IMR-90 (cell line): ENCODE measurements at places on chromosomes 2 and 18.

DNA sequence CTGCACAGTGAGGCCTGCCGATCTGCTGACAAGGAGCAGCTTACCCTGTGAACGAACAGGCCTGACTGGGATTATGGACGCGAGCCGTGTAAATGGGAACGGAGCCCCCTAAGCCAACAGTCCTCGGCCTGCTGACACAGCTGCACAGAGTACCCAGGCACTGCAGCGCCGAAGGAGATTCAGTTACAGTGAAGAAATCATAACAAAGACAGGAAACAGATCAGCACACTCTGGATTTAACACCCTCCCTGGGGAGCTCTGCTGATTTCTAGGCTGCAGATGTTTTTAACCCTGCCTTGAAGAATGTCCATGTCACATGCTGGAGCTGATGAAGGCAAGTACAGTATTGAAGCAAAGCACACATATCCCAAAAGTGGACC, 43.4 kb downstream of the COLEC12 start:
- peak; percentile 70 for DNase-seq

DNA sequence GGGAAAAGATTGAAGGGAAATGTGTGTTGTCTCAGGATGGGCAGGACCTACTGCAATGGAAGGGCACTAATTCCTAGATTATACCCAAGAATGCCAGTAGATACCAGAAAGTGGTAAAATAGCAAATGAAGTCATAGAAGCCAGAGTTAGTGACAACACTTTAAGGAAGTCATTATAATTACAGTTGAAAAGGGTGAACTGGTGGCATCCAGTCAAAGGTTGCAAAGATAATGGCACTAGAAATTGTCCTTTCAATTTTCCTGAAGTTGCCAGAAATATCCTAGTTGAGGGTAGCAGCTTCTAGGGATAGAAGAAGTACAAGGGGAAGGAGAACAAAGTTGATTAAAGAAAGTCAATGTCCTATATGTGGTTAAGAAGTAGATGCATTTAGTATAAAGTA, 68.8 kb upstream of the GLS start:
- DNase-seq, result no peak

DNA sequence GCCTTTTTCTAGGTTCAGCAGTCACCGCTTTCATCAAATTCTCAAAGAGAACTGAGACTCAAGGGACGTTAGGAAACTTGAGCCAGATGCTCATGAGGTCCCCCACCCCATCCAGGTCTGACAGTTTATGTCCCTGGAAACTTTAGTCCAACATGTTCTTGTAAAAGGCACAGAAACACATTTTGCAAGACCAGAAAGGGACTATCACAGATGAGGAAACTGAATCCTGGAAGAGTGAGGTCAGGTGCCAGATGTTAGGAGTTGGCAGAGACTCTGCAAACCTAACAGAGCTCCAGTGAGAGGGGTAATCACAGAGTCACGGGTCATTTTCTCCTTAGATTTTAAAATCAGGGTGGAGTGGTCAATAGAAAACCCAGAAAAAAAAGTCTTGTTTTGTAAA, 76.6 kb downstream of the RDH14 start:
- DNase-seq, result peak; percentile 34

DNA sequence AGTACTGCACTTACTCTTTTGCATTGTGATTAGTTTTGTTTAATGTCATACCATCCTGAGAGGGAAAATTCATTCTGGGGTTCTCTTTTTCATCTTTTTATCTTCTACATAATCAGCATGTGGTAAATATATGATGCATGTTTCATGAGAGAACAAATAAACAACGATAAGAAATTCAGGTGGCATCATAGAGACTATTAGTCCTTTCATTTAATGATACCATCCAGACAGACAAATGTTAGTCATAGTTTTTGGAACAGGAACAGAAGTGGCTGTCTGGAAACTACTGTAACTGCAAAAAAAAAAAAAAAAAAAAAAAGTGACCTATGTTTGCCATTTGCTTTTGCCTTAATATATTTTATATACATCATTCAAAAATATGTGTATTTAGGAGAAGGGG, 761.0 kb downstream of the EPHA4 start:
- DNase-seq, result no peak

DNA sequence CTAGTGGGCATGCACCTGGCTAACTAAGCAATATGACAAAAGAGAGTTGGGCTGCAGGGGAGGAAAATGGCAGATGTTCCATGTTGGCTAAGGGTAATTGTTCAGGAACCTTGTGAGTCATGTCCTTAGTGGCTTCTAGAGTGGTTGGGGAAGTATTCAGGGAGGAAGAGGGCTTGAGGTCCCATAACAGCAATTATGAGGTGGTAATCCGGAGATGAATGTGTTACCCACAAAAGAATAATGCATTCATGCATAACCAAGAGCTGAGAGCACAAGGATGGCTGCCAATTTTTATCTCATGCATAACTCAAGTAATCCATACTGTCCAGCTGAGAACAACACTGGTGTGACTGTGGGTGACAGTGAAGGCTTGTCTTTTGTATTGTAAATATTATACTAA, 42.9 kb downstream of the TMEFF2 start:
- DNase-seq, result peak; percentile 74

DNA sequence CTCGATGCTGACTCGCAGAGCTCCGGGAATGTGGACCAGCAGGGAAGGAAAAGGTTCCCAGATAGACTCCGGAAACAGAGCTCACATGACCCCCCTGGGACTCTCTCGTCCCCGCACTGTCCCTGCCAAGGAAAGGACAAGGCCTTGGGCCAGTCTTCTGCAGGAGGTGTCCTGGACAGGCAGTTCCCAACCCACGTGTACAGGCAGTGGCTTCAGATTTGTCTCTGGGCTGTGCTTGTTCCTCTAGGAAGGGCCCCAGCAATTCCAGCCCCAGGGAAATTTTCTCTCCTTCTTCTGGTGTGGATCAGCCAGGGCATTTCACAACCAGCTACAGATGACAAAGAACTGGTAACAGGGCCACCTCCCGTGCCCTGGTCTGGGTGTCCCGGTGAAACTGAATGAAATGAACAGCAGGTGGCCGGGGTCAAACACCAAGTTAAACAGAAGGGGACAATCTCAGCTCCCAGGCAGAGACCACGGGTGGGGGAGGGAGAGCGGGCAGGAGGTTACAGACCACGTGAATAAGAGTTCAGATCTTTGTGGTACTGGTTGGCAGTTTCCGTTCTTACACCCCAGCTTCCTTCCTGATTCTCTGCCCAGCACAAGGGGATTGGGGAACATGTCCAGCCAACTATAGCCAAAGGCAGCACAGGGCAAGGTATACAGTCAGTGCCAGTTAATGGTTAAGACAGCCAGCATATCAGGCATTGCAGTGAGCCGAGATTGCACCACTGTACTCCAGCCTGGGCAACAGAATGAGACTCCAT, 52.2 kb upstream of the CAB39 start:
- DNase-seq, result no peak

DNA sequence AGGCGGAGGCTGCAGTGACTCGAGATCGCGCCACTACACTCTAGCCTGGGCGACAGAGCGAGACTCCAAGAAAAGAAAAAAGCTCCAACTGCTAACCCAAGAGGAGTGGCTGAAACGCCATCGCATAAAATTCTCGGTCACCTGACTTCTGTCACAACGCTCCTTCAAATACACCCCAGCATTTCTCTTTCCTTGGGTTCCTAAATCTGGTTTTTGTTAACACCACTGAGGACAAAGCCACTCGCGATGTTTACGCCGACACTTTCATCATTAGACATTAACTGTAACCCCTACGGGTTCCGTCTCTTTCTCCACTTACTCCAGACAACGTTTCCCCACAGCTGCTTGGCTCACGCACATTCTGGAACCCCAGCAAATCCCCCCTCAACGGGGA, 679 bp downstream of the CLK1 start:
- DNase-seq, result no peak

GRCh38 chr2:215537611-215538010, 101.7 kb upstream of the FN1 start:
- peak; percentile 86 for DNase-seq

DNA sequence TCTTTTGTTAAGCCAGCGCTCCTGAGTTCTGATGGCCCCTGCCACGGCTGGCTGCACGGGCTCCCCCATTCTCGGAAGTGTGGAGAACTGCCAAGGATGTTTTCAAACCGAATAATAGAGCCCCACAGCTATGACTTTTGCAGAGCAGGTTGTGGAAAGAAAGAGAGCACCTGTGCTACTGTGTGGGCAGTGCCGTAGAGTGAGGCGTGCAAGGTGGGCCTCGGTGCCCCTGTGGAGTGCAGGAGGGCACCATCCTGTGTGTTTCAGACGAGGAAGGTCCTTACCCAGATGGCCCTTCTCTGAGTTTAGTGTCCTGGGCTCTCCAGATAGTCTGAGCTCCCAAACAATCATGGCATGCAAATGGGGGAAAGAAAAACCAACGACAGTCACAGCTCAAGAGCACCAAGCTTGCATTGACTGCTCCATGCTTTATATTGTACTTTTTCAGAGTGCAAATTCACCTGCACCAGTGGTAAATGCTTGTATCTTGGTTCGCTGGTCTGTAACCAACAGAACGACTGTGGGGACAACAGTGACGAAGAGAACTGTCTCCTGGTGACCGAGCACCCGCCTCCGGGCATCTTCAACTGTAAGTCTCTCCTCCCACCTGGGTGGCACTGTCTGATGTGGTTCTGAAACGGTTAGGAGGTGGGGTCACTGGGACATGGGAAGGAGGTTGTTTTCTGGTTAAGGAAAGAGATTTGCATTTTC, 219.4 kb downstream of the LDLRAD4 start:
- DNase-seq, result no peak
